ENCODE measurements at places on chromosomes 2 and 18.

DNA sequence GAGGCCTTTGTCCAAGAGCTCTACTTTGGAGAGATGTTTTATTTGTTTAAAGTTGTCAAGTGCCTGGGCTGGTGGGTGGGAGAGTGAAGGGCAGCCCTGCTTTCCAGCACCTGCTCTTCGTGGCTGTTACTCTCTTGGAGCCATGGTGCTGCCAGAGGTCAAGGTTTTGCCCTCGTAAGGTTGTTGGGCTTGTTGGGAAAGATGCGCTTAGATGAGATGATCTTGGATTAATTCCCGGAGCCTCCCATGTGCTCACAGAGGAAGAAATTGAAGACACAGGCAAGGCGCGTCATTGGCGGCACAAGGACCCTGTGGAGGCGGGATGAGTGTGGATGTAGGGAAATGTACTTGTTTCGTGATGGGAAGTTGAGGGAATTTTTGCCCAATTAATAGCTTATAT is 27.9 kb downstream of the ZCCHC2 start:
- no peak for DNase-seq

GRCh38 chr2:228681426-228681825 is 499.9 kb upstream of the SPHKAP start:
- DNase-seq = peak; percentile 5

DNA sequence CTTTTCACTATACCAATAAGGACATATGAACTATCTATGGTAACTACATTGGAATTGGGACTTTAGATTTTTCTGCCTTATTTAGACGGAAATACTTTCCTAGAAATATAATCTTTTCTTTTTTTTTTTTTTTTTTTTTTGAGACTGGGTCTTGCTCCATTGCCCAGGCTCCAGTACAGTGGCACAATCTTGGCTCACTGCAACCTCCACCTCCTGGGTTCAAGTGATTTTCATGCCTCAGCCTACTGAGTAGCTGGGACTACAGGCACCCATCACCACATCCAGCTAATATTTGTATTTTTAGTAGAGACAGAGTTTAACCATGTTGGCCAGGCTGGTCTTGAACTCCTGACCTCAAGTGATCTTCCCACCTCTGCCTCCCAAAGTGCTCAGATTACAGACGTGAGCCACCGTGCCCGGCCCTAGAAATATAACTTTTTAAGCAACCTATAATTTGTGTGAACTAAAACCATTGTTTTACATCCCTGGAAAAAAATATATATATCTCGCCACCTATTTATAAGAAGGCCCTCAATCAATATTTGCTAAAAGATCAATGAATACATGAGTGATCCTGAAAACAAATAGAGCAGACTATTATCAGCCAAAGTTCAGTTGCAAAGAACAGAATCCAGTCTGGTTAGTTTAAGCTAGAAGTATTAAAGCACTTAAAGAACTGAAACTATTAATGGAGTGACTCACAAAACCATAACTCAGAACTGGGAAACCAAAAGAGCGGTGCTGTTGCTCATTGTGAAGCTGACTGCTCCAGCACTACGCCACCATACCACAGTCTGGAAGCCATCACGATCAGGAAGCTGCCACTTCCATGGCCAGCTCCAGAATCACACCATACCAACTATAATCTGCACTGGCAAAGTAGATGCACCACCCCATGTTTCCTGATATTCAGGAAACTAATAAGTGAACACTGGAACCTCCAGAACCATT is 8.4 kb upstream of the HNRNPLL start:
- no peak for DNase-seq

- no peak for DNase-seq
These were observed 15.8 kb upstream of the SOCS6 start for GRCh38 chr18:70273021-70273420.

DNA sequence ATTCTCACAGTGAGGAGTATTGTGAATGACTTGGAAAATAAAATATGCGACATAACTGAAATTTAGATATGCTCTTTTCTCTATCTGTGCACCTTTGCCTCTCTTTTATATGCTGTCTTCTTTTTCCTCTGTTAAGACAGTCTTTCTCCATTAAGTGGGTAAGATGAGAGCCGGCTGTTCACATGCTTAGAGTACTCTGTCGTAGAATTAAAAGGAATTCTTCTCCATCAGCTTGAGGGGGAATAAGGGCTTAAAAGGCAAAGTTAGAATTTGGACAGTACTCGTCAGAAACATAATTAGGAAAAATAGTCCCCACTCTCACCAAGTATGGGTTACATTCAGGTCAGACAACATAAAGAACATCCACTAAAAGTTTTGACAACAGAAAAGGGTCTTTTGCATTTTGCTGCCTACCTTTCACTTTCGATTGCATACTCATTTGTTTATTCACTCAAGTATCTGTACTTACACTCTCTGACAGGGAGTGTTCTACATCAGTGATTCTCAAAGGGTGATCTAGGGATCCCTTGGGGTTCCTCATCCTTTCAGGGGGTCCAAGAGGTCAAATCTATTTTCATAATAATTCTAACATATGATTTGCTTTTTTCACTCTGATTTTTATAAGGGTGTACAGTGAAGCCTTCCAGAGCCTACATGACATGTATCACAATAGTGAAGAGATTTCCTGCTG is 48.0 kb downstream of the ARHGAP15 start:
- DNase-seq = no peak

- no peak for DNase-seq
These were observed 95.6 kb downstream of the ITGA4 start for GRCh38 chr2:181552808-181553207.

DNA sequence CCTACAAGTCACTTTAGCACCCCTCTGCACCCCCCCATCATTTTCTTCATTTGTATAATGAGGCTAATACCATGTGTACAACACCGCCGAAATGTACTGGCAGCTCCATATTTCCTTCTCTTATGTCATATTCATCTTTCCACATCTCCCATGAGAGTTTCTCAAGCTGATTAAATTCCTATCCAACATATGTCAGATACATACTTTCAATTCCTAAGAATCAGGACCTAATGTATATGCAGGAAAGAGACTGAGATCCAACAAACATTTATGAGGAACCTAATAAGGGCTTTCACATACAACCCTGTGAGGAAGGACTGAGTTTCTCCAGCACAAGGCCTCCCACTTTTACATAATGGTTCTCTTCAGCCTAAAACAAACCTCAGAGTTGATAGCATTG is 41.9 kb downstream of the PRKD3 start:
- DNase-seq = no peak

DNA sequence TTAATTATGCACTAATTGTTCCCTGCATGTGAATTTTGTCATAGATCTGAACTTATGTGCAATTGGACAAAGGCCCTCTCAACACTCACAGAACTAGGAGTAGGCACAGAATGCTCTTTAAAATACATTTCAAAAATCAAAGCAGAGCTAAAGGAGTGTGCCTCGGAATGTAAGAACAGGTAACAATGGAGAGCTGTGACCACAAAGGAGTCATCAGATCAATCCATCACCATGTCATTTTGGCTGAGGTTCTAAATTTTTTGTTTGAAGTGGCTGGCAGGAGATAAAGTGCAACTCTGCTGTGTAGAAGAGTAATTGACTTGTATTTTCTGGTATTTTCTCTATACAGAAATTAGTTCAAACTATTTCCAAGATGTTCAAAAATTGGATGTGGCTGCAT is 155.4 kb downstream of the NRP2 start:
- no peak for DNase-seq

DNA sequence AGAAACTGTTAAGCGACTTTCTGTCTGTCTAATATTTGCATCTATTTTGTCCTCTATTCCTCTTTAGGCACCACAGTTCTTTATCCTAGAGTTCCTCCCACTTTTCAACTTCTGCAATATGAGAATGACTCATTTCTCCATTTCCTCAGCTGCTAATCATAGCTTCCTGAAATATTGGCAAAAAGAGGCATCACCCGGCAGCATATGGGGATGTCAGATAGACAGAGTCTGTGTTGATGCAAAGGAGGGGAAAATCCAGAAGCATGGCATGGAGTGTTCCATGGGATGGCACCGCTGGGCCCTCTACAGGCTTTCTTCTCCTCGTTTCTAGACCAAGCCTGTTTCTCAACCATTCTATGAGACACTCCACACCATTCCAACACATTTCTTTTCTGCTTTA is 93.4 kb downstream of the DOCK10 start:
- peak; percentile 27 for DNase-seq

DNA sequence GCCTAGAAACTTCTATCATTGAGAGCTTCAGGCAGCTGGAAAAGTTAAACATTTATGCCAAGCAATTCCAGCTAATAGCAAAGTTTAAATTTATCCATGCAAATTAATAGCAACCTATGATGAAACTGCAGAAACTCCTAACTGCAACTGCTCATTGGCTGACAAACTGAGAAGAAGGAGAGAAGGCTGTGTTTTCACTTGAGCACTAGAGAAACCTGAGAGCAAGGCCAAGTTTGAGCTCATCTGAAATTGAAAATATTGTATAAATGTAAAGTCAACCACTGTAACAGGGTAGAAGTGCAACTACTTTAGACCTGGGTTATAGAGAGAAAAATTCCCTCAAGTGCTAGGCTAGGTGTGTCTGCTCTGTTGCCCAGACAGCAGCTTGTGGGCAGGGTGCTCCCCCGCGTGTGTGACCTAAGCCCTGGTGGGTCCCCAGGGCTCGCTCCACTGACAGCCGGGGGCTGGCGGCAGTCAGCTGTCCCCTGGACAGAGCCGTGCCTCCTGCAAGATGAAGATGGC is 50.2 kb downstream of the CABYR start:
- no peak for DNase-seq

DNA sequence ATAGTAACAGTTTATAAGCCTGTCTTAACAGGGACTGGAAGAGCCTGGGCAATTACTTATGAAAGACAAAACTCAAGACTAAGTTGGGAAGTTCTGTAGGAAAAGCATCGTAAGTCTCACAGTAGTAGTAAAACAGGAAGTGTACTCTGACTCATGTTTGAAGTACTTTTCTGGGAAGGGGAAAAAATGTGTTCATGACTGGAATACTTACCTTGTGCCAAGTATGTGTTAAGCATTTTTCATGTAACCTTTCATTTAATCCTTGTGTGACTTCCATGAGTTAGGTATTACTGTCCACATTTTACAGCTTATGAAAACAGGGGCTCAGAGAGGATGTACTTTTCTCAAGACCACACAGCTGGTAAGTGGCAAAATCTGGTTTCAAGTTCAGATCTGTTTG is 13.7 kb upstream of the SKOR2 start:
- DNase-seq = no peak

DNA sequence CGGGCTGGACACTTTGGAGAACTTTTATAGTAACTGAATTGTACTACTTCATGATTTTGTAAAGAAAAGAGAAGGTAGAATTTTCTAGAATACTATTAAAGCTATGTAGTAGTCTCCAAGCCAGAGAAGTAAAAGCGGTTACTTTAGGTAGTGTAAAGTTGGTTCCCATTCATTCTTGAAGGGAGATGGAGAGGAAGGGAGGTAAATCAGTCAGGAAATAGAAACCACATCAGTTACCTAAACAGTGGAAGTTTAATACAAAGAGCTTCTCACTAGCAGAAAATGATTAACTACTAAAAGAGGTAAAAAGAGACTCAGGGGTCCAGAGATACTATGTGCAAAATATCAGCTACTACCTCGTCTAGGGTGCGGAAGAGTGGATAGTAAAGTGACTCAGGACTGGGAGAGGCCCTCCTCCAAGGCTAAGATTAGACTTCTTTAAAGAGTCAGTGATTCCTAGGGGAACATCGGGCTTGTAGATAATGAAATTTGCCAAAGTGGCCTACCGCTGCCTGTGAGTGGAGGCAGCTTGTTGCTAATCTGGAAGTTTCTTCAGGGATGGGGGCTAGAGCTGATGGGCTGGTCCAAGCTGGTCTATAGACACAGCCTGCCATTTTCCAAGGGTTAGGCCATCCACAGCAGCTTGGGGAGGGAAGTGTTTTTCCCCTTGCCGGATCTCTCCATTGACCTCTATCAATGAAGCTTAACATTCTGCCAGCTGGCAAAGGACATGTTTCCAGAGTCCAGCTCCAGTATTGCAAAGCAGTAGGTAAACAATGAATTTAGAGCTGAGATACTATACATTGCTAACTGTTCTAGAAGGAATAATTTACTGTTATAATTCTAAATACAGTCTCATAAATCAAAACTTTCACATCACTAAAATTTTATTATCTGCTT is 246.4 kb upstream of the BOD1L2 start:
- no peak for DNase-seq

GRCh38 chr2:204551512-204551863 is 6.2 kb downstream of the PARD3B start:
- no peak for DNase-seq

DNA sequence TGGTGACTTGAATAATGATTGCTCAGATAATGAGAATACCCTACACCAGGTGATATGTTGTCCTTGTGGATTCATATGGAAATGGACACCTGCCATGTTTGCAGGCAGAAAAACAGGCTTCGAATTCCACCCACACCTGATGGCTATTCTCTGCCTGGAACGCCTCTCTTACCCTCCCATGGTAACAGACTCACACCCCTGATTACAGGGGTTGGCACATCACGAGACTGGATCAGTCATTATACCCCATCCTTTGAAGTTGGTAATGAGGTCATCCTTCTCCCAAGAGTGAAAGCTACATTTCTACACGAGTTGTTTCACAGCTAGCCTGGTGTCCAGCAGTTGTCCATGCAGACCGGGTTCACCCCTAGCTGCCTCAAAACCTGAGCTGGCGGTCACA is 71.4 kb upstream of the MBOAT2 start:
- no peak for DNase-seq

DNA sequence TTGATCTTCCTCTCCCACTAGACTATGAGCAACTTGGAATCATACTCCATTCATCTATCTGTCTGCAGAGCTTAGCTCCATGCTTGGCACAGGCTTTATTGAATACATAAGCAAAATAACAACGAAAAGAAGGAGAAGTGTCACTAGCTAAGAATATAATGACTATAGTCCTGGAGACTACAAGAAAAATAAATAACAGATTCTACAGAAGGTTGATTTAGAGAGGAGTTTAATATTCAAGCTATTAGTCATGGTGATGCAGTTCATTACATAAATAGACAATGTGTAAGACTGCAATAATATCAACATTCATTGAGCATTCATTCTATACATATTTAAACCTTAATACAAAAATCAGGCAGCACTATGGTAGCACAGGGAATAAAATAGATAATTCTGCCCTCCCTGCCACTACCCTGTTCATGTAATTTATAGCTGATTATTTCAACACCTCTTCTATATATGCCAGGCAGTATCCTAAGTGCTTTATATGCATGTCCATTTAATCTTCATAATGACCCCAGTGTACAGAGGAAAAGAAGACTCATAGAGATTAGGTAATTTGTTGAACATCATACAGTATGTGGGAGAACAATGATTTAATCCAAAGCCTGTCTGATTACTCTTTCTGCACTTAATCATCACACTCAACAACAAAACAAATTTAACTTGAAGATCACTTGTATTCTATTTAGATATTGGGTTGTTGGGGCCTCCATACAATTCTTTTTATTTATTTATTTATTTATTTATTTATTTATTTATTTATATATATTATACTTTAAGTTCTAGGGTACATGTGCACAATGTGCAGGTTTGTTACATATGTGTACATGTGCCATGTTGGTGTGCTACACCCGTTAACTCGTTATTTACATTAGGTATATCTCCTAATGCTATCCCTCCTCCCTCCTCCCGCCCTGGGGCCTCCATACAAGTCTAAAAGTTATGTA is 165.3 kb downstream of the RNF152 start:
- no peak for DNase-seq

- DNase-seq = no peak
These were observed 46.9 kb upstream of the ARHGAP28 start for GRCh38 chr18:6682437-6683111.

GRCh38 chr2:75023666-75024455 is 65.4 kb downstream of the POLE4 start:
- DNase-seq = no peak

Data from hippocampal formation (tissue), 2 donors.